Stimulated activated CD4-positive, alpha-beta T cell treated with anti-CD3 and anti-CD28 coated beads, Interleukin-2, amount 100 ng/mL, for 4 hours (primary cell): ENCODE measurements at places on chromosomes 4 and X.
A peak's percentile ranks its signal among the peaks of the same experiment; 100 is the strongest.

GRCh38 chr4:53055274-53055673, 193.2 kb downstream of the RASL11B start:
- DNase-seq = no peak

DNA sequence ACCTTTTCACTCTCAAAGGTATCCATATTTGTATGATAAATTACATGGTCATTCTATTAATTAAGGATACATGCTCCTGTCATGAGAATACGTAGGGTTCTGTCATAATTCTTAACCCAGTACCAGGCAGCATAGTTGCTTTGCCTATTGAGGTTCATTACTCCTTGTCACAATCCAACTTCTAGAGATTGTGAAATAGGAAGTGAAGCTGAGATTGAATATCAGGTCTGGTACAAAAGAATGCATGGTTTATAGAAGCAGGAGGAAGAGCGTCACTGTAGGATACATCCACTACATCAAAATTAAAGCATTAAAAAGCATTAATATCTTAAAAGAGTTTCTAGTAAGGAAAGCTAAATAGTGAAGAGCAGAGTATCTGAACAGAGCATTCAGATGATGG, 647.0 kb downstream of the IQCM start:
- no peak for DNase-seq

- no peak for DNase-seq
These were observed 49.9 kb upstream of the XIAP start for GRCh38 chrX:123809854-123810375.

GRCh38 chr4:11194431-11194830, 234.3 kb downstream of the HS3ST1 start:
- DNase-seq = no peak

DNA sequence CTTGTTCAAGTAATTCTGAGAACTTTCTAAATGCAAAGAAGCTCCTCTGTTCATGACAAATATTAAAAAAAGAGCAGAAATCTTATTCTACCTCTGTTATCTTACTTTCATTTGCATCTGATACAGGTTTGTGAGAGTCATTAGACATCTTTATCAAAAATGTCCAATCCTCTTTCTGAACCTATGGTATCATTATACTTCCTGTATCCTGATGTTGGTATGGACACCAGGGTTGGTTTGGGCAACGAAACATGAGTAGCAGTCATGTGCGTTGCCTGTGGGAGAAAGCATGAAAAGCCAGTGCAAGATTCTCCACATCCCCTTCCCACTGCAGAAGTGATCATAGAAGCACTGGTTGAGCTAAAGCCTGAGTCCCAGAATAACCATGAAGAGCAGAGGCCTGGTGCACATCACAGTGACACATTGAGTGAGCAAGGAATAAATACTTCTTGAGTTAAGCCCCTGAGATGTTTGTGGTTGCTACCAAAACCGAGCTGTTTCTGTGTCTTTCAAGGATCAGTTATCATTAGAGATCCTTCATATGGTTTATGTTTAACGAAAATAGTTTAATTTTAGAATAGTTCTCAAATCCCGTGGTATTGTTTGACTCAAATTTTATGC, 197.2 kb downstream of the BANK1 start:
- no peak for DNase-seq

- DNase-seq = peak; percentile 30
These were observed 553 bp downstream of the SEPTIN6 start for GRCh38 chrX:119692191-119693039.

- no peak for DNase-seq
These were observed 664.9 kb upstream of the LCORL start for GRCh38 chr4:18686338-18687037.

DNA sequence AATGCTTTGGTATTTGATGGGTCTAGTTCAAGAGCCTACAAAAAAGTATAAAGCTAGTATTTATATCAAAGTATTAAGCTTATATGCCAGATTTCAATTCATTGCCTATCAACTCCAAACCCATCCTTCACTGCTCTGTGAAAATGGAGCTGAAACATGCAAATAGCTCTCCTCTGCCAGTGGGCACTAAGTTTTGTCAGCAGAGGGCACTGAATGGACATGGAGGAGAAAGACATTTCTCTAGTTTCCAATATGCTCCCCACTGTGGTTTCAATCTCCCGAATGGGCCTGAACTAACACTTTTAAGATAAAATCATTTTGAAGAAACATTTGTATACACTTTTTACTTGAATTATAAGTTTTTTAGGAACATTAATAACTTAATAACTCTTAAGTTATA, 12.4 kb downstream of the PPID start:
- no peak for DNase-seq

GRCh38 chrX:109384699-109385098, 97.2 kb downstream of the GUCY2F start:
- no peak for DNase-seq

GRCh38 chr4:1330761-1331590, 16.0 kb upstream of the UVSSA start:
- peak; percentile 32 for DNase-seq
